ENCODE measurements at places on chromosomes 1 and 21.

DNA sequence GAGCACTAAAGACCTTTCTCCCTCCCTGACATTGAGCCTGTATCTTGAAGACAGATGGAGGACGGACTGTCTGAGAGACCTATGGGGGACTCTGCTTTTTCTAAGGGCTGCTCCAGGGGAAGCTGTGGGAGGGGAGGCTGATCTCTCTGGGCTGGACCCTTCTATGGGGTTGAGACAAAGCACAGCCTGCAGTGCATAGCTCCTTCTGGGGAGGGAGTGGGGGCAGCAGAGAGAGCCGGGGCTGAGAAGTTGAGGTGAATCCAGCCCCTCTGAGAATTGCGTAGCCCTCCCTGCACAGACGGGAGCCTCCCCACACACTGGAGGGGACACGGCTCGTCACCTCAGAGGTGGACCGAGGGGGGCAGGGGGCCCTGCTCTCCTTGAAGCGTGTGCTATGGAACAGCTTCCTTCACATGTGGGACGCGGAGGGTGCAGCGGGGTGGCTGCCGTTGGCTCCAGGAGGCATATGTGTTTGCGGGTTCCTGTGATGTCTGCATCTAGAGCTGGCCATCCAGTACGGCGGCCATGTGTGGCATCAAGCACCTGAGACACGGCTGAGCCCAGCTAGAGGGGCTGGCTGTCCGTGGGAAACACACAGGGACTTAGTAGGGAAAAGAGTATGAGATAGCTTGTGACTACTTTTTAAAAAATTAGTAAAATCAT, 299.1 kb downstream of the CAMTA1 start:
- no peak for DNase-seq

- no peak for DNase-seq
Measured at GRCh38 chr1:88003255-88003654, 674.6 kb downstream of the LMO4 start.

- no peak for DNase-seq
Measured at GRCh38 chr1:203765029-203765837, at the start of gene LAX1. TSS of gene LAX1 (plus strand) at chr1:203765183. CDS start at chr1:203765566, 383 bp downstream.

DNA sequence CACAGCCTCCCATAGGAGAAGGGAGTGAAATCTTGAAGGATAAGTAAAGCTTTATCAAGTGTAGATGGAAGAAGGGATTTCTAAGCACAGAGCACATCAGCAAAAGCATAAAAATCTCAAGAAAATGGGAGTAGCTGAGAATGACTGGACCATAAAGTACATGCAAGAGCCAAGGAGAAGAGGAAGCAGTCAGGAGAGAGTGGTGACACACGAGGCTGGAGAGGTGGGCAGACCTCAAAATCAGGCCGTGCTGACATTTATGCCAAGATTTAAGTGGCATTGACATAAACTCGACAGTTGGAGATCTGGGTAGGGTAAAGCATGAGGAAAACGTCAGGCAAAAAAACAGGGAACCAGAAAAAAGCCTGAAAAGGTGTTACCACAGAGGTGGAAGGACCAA, 62.3 kb downstream of the GFI1 start:
- DNase-seq: no peak

DNA sequence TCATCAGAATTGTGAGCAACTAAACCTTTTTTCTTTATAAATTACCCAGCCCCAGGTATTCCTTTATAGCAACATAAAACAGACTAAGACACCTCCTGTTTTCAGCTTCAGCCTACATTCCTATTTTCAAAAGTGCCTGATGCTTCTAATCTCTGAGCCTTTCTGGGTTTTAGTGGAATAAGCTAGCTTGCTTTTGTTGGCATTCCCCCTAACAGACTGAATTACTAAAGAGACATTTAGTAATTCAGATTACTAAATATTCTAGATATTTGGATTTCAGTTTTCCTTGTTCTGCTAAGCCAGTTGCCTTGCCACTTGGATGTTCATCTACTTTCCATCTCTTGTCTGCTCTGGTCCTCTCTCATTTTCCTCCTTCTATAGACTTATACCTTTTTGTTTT, 10.5 kb upstream of the GNG12 start:
- DNase-seq: no peak

- no peak for DNase-seq
Measured at GRCh38 chr1:172697534-172698002, 38.7 kb downstream of the FASLG start.

GRCh38 chr1:30809514-30810263, 52.1 kb upstream of the LAPTM5 start:
- DNase-seq: no peak

DNA sequence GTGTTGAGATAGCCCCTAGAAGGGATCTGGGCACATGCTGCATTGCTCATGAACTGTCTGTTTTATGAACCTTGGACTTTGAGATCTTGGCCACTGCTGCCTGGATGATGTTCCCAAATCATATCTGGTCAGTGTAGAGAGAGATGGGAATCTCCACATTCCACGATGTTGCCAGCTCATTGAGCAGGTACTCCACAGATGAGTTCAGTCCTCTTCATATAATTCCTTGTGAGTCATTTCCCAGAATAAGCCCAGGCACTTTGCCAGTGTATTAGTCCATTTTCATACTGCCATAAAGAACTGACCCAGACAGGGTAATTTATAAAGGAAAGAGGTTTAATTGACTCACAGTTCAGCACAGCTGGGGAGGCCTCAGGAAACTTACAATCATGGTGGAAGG, 254.0 kb upstream of the RUNX1 start:
- DNase-seq: no peak

DNA sequence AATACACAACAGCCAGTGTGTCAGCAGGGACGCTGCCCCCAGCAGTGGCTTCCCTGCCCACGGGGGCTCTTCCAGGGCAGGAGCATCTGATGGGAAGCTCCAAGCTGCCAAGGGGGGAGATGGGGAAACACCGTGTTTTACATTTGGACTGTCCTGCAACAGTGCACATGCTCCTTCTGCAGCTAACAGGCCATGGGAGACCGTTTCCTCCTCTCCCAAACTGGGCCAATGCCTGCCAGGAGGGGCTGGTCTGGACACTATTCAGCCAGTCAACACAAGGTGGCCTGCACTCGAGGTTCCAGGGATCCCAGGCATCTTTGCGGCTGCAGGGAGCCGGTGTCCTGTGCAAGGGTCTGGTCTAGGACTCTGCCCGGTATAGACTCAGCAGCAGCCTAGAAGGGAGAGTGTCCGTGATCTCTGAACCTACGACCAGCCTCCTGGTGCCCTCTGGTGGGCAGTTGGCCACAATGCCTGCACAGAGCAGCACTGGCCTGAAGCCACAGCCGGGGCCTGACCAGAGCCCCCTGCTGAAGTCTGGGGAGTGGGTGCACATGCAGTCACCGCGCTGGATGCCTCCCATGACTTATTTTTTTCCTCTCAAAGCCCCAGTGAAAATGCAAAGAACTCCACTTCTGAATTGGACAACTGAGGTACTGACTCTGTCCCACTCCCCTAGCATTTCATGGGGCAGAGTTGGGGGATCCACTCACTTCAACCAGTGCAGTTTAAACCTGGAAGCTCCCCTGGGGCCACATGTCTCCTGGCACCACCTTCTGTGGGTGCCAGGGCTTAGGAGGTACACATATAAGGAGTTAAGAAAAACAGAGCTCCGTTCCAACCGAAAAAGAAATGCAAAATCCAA, 33.3 kb downstream of the RCC2 start:
- peak; percentile 78 for DNase-seq

DNA sequence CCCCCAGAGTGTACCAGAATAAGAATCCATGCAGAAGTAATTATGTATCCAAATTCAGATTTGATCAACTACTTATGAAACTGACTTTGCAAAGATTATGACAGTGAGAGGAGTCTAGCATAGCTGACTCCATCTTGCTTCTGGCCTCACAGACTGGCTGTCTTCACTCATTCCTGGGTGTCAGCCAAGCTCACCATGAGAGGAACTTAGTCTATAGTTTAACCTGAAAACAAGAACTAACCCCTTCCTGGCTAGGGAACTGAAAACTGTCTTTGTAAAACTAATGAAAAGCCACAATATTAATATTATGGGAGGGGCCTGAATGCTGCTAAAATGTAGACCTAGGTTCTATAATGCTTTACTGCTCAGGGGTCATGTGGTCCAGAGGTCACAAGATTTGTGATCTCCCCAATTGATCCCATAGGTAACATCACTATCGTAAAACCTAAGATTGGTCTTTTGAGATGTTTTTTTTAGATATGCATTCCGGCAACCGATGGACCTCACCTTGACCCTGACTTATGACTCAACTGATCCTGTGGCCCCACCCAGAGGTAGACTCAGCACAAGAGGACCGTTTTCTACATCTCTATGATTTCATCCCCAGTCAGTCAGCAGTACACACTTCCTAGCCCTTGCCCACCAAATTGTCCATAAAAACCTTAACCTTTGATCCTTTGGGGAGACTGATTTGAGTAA, 55.2 kb downstream of the ATP1B1 start:
- DNase-seq: no peak

GRCh38 chr1:224897529-224898327, 31.7 kb upstream of the DNAH14 start:
- no peak for DNase-seq

GRCh38 chr1:196209983-196210382, 398.3 kb downstream of the KCNT2 start:
- no peak for DNase-seq

DNA sequence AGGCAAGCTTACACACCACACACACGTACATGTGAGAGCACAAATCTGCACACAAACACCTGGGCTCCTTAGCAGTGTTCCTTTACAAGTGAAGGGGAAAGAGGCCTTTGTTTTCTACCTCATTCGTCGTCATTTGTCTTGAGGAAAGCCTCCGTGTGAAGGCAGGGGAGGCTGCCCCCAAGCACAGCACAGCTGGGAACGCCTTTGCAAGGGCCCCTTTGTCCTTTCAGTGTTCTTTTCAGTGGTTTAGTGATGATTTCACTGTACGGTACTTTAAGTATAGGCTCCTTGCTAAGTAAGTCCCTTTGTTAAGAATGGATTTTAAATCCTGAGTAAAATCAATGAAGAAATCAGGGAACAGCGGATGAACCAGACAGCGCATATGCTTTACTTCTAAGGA, 94.1 kb downstream of the PGBD5 start:
- DNase-seq: no peak

DNA sequence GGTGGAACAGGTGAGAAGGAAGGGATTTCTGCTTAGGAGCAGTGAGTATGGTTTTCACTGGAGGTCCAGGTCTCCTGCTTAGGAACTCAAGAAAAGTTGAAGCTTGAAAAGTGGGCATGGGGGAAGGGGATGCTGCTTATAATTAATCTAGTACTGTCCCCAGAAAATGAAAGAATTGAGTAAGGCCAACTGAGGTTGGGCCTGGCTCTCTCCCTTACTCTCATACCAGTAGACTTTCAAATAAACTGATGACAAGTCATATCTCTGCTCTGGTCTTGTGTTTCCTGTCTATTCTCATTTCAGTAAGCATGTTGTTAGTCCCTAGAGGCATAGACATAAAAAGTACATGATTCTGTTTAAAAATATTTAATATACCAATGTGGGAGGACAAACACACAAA, 26.4 kb downstream of the CD48 start:
- DNase-seq: no peak

DNA sequence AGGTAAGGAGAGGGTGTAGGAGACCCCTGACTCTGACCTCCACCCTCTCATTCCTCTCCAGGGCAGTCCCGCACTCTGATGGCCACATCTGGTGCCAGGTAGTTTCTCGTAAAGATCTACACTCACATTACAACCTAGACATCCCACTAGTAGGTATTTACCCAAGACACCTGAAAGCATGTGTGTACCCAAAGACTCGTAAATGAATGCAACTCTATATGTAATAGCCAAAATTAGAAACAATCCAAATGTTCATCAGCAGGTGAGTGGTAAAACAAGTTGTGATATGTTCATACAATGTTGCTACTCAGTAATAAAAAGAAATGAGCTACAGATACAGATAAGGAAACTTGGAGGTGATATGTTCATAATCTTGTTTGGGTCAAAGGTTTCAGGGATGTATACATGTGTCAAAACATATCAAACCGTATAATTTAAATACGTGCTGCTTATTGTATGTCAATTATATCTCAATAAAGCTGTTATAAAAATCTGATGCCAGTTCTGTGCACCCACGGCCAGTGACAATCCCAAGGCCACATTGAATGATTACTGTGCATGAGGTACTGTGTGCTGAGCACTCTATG, 37.8 kb upstream of the SLC2A1 start:
- no peak for DNase-seq

- no peak for DNase-seq
Measured at GRCh38 chr1:210603123-210603522, 274.4 kb downstream of the HHAT start.

GRCh38 chr1:37035796-37036666, 1.7 kb upstream of the GRIK3 start:
- no peak for DNase-seq

- DNase-seq: peak; percentile 28
Measured at GRCh38 chr21:34526618-34527290, 14.7 kb upstream of the KCNE1 start.

DNA sequence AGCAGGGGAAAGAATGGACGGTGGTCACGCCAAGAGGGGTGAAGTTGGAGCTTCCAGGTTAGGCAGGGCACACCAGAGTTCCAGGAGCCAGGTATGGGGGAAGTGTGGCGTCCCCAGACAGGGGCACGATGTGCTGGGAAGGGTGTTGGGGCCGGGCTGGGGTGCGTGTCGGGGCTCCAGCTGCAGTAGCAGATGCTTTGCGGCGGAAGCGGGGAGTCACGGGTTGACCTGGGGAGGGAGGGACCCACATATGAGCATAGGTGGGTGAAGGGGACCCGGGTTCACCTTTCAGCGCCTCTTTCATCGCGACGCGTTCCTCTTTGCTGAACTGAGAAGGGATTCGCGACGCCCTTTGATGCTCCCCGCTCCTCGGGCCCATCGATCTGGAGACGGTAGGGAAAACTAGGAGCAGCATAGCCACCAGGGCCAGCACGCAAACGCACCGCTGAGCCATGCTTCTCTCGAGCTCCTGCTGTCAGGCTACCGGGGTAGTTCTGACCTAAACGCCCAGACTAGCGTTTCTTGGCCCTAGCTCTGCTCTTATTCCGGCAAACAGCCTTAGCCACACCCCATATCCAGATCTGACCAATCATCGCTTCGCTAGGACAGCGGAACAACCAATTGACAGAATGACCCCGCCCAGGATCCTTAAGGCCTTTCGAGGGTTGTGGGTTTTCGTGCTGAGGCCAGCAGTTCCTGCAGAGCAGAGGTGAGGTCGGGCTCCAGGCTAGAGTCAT, at the start of gene PM20D1:
Gene PM20D1 (minus strand): TSS at position 514 of the 737 bp plus-strand sequence. CDS start 60 bp downstream, at position 454.
- peak; percentile 90 for DNase-seq

GRCh38 chr1:171788696-171789095, 7.2 kb downstream of the METTL13 start:
- no peak for DNase-seq

DNA sequence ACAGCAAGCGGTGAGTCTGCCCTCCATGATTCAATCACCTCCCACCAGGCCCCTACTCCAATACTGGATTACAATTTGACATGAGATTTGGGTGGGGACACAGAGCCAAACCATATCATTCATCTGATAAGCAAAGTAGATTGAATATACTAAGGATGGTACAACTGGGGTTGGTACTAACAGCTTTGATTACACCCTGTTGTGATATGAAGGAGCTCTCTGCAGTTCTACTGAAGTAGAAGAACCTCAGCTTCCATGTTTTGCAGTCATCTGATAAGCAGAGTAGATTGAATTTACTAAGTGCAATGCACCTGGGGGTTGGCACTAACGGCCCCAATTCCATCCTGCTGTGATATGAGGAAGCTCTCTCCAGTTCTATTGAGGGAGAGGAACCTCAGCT, 31.1 kb downstream of the RWDD3 start:
- DNase-seq: no peak

Measured in cerebellar cortex (tissue), 1 donor.